ENCODE measurements at places on chromosomes 16 and 17.
A peak's percentile ranks its signal among the peaks of the same experiment; 100 is the strongest.

GRCh38 chr16:85544016-85544415 lies 69.1 kb upstream of the GSE1 start:
- no peak for DNase-seq

DNA sequence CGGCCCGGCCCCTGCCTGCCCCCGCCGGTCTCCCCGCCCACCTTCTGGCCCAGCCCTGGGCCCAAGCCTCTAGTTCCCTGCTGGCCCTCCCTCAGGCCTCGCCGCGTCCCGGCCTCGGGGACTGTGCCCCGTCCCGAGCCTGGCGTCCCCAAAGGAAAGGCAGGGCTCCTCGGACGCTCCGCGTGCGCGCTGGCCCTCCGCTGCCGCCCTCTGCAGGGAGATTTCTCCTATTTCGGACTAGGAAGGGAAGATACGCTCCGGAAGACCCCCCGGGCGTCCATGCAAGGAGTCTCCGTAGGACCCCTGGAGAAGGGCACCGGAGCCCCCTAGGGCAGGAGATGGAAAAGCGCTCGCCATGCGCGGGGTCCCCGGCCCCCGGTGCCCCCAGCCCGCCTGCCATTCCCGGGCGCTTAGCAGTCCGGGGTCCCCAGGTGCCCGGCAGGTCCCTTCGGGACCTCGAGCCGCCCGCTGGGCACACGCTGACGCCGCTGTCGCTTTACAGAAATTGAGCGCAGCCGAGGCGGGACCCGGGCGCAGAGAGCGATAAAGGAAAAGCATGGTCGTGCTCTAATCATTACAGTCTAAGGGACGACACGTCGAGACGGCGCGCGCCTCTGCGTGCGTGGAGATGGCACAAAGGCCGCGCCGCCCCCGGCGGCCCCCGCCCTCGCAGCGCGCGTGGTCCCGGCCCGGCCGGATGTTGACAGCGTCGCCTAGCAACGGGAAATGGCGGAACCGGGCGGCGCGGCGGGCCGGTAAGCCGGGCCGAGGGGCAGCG lies at the start of gene CCDC40:
TSS of gene CCDC40 (plus strand) at position 706 of the 778 bp plus-strand sequence. CDS start at position 727, 21 bp downstream.
- peak; percentile 88 for DNase-seq

- peak; percentile 80 for DNase-seq
Observed at GRCh38 chr16:69924777-69925191, 26.4 kb upstream of the CLEC18A start.

DNA sequence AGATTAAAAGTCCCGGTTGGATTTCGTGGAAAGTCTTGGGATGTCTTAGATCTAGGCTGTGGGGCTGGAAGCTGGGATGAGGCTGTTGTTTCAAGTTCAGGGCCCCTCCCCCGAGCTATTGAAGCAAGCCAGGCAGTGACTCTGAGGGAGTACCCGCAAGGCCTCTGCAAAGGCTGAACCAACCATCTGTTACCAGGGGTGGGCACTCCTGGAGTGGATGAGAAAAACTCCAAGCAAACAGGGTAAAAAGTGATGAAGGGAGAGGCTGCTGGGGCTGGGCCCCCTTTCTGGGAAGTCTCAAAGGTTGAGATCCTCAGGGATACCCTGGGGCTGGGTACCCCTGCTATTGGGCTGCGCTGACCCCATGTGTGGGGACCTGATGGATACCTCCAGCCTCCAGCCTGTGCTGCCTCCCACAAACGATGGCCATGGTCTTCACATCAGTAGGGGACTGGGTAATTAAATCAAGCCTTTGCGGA lies 82.4 kb upstream of the KIFC3 start:
- no peak for DNase-seq

DNA sequence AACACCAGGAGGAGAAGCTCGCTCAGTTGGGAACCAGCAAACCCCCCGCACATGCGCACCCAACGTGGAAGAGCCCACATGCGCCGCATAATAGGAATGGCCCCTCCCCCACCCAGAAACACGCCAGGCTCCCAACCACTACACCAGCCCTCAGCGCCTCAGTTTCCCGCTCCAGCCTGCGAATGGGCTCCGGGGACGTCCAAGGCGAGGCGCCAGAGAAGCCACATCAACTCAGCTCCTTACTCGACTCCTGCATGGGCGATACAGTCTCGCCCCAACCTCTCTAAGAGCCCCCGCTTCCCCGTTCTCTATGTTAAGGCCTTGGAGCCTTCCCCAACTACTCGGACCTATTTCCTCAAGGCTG lies 504 bp downstream of the SRSF1 start:
- DNase-seq = peak; percentile 88

GRCh38 chr17:31425282-31426040 lies 34.0 kb downstream of the RAB11FIP4 start:
- no peak for DNase-seq

GRCh38 chr17:4485676-4486646 lies 12.7 kb upstream of the SPNS2 start:
- no peak for DNase-seq
